ENCODE measurements at places on chromosomes 16 and 17. TPM values are rescaled to one million over a fixed set of nuclear protein-coding genes. Genes with fewer than 3 reads are reported as not detected.
A peak's percentile ranks its signal among the peaks of the same experiment; 100 is the strongest.

DNA sequence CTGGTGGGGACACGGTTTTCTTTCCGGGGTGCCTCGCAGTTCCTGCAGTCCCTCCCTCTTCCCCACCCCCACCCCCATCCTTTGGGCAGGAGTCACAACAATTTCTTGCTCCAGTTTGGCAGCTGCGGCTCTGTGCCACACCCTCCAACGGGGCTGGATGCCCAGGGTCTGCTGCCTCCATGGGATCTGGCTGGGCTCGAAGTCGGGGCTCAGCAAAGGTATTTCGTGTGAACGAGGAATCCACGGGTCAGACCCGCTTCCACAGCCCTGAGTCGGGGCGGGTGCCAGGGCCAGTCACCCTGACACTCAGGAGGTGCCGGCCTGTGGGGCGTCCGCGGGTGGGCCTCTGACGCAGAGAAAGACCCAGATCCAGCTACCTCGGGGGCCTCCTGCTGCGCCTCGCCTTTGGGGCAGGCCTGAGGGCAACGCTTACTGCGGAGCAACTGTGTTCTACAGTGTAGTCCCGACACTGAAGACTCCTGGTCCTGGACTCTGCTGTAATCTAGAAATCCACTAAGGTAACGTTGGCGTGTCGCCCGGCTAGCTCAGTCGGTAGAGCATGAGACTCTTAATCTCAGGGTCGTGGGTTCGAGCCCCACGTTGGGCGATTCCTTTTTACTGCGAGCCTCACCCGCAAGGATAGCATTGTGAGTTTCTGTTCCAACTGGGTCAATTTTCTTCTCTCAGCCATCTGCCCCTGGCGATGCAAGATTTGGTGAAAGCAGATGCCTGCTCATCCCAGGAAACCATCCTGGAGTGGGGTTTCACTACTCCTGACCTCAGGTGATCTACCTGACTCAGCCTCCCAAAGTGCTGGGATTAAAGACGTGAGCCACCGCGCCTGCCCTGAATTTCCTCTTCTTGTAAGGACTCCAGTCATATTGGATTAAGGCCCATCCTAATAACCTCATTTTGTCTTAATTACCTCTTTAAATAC is 12.6 kb upstream of the OR1F1 start:
- peaks cover 40% of the 10 kb centered on the region for H3K4me1 ChIP-seq
- H3K27ac ChIP-seq = no peak overlapping the region
- DNase-seq = no peak
- H3K4me3 ChIP-seq = no peak overlapping the region
- no peaks in the 10 kb centered on the region for H3K36me3 ChIP-seq

DNA sequence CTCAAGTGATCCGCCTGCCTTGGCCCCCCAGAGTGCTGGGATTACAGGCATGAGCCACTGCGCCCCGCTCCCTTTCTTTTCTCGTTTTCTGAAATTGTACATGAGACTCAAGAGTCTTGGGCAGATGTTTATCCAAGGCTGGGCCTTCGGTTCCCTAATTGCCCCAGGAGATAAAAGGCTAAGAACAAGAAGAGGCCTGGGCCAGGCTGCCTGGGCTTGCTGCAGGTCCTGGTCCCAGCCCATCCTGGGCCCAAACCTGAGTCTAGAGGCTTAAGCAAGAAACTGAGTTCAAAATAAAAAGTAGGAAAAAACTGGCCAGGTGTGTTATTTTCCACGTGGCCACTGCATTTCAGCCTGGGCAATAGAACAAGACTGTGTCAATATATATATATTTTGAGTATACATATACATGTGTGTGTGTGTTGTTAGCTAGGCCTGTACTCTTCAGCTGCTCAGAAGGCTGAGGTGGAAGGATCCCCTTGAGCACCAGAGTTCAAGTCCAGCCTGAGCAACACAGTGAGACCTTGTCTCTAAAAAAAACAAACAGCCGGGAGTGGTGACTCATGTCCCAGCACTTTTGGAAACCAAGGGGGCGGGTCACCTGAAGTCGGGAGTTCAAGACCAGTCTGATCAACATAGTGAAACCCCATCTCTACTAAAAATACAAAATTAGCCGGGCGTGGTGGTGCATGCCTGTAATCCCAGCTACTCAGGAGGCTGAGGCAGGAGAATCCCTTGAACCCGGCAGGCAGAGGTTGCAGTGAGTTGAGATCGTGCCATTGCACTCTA is 6.8 kb upstream of the CLUH start:
- no peak overlapping the region for H3K27ac ChIP-seq
- no peaks in the 10 kb centered on the region for H3K4me1 ChIP-seq
- H3K36me3 ChIP-seq = no peaks in the 10 kb centered on the region
- no peak overlapping the region for H3K4me3 ChIP-seq

DNA sequence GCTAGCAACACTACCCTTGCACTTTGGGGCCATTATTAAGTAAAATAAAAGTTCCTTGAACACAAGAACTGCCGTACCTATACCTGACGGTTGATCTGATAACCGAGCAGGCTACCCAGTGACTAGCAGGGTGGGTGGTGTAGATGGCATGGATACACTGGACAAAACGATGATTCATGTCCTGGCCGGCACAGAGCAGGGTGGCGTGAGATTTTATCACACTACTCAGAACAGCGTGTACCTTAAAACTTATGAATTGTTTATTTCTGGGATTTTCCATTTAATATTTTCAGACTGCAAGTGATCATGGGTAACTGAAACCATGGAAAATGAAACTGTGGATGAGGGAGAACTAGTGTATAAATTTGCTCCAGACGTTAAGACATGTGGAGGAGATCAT is 41.0 kb upstream of the MSI2 start:
- H3K4me1 ChIP-seq = no peaks in the 10 kb centered on the region
- H3K27ac ChIP-seq = no peak overlapping the region
- H3K4me3 ChIP-seq = no peak overlapping the region
- no peak for DNase-seq
- no peaks in the 10 kb centered on the region for H3K36me3 ChIP-seq
- peaks cover 31% of the 10 kb centered on the region for H3K27me3 ChIP-seq

DNA sequence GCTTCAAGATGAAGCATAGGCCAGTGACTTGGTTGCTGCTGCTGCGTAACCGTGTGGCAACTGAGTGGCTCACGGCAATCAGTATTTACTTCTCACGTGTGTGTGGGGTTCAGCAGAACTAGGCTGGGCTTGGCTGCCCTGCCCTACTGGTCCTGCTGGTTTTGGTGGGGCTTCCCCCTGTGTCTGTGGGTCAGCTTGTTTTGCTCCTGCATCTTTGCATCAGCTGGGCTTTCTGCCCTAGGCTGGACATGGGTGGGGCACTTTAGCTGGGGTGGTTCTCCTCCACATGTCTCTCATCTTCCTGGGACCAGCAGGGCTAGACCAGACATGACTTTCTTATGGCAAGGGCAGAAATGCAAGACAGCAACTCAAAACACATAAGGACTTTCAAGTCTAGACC is 550.5 kb downstream of the MAF start:
- no peaks in the 10 kb centered on the region for H3K4me1 ChIP-seq
- H3K4me3 ChIP-seq = no peak overlapping the region
- no peak overlapping the region for H3K27ac ChIP-seq

- H3K27ac ChIP-seq = no peak overlapping the region
- no peaks in the 10 kb centered on the region for H3K36me3 ChIP-seq
- peaks cover 13% of the 10 kb centered on the region for H3K4me1 ChIP-seq
- no peak overlapping the region for H3K4me3 ChIP-seq
Measured at GRCh38 chr17:83083368-83084201, 4.2 kb downstream of the METRNL start.

DNA sequence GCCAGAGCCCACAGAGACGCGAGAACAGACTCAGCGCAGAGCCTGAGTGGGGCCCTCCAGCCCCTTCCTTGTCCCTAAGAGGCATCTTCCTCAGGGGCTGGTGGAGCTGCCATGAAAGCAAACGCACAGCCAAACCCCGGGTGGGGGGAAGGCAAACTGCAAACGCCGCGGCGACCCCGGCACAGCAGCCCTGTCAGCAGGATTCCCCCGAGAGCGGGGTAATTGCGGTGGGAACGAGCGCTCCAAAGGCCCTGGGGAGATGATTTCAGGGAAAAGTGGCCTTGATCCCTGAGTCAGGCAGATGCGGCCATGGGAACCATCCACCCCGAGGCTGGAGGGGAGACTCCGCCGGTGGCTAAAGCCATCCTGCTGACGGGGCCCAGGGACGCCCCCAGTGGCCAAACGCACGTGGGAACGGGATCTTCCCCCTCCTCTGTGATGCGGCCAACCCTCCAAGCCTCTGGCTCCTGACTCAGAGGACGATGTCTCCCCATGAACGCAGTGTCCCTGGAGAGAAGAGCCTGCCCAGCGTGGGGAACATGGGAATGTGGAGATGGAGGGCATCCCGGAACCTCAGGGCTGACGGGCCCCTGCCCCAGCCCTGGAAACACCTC is 25.1 kb downstream of the SLC7A5 start:
- no peak overlapping the region for H3K27ac ChIP-seq
- H3K36me3 ChIP-seq = peaks cover 19% of the 10 kb centered on the region
- H3K27me3 ChIP-seq = no peaks in the 10 kb centered on the region
- no peak for DNase-seq
- no peak overlapping the region for H3K4me3 ChIP-seq

GRCh38 chr17:67021196-67021595 is 23.2 kb upstream of the CACNG1 start:
- no peaks in the 10 kb centered on the region for H3K4me1 ChIP-seq
- H3K4me3 ChIP-seq = no peak overlapping the region
- no peaks in the 10 kb centered on the region for H3K36me3 ChIP-seq
- H3K27ac ChIP-seq = no peak overlapping the region

GRCh38 chr17:62109378-62109902 is 44.4 kb upstream of the MED13 start:
- H3K4me1 ChIP-seq = no peaks in the 10 kb centered on the region
- peak; percentile 37 for DNase-seq
- H3K27ac ChIP-seq = no peak overlapping the region
- H3K27me3 ChIP-seq = no peaks in the 10 kb centered on the region
- H3K36me3 ChIP-seq = no peaks in the 10 kb centered on the region

DNA sequence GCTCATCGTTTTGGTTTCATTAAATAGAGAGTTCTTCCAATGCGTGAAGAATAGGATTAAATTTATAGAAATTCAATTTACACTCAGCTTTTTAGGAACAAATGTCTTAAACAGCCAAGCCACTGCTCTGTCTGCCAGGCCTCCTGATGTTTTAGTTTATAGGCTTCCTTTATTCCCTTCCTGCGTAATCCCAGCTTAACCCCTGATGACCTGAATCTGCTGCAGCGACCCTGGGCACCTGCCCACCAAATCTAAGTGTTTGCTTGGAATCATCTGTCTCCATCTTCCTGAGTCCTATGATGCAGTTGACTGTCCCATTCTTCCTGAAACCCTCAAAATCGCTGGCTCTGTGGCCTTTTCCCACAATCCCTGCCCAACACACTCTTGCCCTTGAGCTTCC is 179.9 kb downstream of the GSG1L start:
- no peaks in the 10 kb centered on the region for H3K36me3 ChIP-seq
- no peaks in the 10 kb centered on the region for H3K27me3 ChIP-seq
- no peak overlapping the region for H3K4me3 ChIP-seq
- DNase-seq = no peak
- H3K4me1 ChIP-seq = no peaks in the 10 kb centered on the region

DNA sequence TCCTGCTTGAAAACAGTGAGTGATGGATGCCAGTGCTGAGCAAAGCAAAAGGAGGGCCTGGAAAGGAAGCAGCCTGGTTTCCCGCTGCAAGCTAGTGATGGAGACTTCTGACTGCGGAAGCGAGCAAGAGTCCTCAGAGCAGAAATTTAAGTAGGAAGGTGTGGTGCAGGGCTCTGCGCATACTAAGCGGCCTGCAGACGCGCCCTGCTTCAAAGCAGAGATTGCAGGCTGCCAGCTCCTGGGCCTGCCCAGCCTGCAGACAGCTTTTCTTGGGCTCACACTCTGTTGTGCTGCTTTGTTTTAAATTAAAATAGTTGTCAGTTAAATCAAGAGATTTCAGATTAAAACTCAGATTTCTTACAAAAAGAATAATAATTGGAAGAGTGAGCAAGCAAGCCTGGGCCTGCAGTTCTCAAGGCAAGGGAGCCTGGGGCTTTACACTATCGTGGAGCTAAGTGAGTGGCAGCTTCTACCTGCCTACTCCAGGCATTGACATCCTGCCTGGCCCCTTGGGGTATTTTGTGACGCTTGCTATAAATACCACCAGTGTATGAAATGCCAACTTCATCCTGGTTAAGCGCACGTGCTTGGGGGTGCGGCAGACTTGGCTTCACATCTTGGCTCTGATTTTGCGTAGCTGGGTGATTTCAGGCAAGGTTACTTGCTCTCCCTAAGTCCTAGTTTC is 237.3 kb downstream of the XYLT1 start:
- no peak for DNase-seq
- H3K4me3 ChIP-seq = no peak overlapping the region
- H3K36me3 ChIP-seq = peaks cover 9% of the 10 kb centered on the region
- H3K27ac ChIP-seq = no peak overlapping the region
- no peaks in the 10 kb centered on the region for H3K27me3 ChIP-seq

DNA sequence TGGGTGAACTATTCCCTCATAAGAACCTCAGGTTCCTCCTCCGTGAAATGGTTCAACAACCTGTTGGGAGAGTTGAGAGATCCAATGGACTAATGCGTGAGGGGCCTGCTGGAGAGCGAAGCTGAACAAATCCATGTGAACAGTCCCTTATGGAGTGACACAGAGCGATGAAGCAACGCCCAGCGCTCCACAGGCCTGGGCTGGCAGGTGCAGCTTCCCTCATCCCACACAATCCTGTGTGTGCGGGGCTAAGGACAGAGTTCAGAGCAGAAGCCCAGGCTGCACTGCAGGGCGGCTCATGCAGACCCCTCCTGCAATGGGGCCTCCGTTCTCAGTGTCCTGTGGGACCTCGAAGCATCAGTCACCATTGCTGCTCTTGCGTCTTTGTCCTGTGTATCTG is 90.4 kb downstream of the KCNJ12 start:
- H3K36me3 ChIP-seq = no peaks in the 10 kb centered on the region
- H3K27me3 ChIP-seq = peaks cover 2% of the 10 kb centered on the region
- H3K4me3 ChIP-seq = no peak overlapping the region
- no peak overlapping the region for H3K27ac ChIP-seq

DNA sequence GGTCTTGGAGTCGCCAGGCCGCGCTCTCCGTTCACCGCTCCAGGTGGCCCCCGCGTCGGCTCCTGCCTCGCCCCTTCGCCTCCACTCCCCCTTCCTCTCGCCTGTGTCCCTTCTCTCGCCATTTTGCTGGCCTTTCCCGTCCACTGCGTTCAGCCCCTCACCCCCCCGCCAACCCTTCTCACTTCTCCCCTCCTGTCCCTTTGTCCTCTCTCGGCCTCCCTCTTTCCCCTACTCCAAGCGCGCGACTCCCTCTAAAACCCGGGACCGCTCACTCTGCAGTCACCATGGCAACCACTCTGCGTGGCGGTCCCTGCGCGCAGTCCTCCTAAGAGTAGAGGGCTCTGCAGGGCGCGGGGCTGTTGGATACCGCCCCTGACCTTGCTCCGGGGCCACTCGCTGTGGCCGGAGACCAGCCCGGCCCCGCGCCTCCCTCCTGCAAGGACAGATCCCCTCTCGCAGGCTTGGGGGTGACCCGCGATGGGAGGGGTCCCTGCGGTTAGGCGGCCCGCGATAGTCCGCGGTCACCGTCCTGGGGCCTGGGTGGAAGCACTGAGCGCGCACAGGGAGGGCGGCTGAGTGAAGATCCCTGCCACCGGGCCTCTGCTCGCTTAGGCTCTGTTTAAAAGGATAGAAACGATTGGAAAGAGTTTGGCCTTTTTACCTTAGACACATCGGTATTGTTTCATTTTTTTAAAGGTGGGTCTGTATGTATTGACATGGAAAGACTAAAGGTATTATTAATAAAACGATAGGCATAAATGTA is 454 bp downstream of the CCDC40 start:
- peaks cover 17% of the 10 kb centered on the region for H3K27me3 ChIP-seq
- H3K4me3 ChIP-seq = no peak overlapping the region
- H3K27ac ChIP-seq = no peak overlapping the region
- no peaks in the 10 kb centered on the region for H3K36me3 ChIP-seq
- H3K4me1 ChIP-seq = peaks cover 20% of the 10 kb centered on the region

TP53TG3B gene
- total RNA-seq = not detected

PRDM7 gene
- not detected for total RNA-seq

CCL5 gene
- total RNA-seq = 25.8 TPM

CA5A gene
- not detected for total RNA-seq

CLEC19A gene
- total RNA-seq = not detected

All from CD4-positive, CD25-positive, alpha-beta regulatory T cell (primary cell).